ENCODE measurements at places on chromosomes 7 and 10.

GRCh38 chr7:4167385-4167910, 514.6 kb upstream of the FOXK1 start:
- DNase-seq = no peak

DNA sequence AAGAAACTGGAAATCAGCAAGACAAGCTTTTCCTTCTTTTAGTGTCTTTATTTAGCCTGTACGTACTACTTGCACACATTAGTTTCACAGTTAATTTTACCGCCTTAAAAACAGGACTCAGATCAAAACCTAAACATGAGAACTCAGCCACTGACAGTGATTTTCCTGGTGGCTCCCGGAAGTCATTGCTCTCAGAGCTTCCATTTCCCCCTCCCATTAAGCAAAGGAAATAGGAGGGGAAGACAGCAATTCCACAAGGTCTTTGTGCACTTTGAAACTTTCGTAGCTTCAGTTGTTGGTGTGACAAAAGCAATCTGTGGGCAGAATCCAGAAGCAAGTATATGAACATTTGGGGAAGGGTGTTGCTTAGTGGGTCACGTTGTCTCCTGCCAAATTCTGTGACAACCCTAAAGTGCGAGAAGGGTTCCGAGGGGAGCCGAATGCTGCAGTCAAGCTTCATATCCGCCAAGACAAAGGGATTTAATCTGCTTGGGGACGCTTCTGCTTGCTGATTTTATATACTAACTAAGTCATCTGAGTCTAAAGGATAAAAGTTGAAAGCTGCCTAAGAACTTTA, 30.4 kb downstream of the FAM53B start:
- no peak for DNase-seq

DNA sequence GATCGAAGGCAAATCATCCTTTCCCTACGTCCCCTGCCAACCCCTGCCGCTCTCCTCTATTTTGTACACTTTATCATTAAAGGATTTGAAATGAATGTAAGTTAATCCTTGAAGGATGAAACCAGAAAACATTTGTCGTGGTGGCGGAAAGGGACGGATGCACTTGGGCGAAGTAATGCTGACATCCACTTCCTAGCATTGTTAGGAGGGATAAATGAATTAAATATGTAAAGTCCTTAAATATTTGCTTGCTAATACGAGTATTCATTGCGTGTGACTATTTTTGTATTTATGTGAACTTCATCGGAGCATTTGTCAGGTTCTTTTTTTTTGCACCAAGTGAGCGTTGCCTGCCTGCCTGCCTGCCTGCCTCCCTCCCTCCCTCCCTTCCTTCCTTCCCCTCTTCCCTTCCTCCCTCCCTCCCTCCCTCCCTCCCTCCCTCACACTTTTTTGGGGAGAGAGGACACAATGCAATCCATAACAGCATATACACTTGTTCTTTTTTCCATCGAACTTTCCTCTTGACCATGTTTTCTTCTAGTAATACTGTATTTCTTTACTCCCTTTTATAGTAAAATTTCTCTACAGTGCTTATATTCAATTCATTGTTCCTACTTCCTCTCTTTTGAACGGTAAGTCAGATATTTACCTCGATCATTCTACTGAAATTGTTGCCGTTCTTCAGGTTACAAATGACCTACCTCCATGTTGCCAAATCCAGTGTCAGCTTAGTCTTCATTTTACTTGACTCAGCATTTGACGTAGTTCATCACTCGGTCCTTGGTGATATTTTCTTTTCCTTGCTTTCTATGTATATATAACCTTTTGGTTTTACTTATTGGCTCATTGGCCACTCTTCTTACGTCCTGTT, 831 bp downstream of the CCDC7 start:
- DNase-seq = peak; percentile 11

DNA sequence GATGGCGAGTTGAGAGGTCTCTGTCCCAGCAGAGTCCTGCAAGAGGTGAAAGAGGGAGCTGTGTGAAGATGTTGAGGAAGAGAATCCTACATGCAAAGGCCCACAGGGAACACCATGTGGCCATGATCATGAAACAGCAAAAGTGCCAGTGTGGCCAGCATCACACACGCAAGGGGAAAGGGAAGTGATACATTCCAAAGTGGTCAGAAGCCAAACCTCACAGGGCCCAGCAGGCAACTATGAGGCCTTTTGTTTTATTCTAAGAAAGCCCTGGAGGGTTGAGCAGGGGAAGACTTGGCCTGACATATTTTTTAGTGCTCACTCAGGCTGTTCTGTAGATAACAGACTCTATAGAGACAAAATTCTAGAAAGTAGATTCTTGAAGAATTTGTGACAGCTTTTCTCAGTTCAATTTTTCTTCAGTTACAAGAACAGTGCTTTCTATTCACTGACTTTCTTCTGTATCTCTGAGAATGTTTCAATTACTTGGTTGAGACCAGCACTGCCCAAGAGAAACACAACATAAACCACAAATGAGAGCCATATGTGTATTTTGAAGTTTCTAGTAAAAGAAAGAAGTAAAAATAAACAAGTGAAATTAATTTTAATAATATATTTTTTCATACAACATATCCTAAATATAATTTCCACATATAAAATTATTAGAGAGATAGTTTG, 82.3 kb downstream of the HTR7 start:
- peak; percentile 55 for DNase-seq

DNA sequence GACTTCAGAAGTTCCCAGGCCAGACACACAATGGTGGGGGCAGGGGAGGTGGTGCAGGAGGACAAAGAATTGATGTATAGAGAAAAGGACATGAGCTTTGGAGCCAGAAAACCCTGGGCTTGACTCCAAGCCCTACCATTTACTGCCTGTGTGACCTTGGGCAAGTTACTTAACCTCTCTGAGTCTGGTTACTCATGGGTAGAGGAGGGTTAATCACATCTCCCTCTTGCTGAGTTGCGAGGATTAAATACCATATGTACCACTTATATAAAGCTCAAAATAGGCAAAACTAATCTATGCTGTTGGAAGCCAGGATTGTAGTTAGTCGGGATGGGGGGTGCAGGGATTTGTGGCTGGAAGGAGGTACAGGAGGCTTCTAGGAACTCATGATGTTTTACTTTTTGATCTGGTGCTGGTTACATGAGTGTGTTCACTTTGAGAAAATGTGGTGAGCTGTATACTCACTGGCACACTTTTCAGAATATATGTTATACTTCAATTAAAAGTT, 106.8 kb downstream of the SLIT1 start:
- no peak for DNase-seq

DNA sequence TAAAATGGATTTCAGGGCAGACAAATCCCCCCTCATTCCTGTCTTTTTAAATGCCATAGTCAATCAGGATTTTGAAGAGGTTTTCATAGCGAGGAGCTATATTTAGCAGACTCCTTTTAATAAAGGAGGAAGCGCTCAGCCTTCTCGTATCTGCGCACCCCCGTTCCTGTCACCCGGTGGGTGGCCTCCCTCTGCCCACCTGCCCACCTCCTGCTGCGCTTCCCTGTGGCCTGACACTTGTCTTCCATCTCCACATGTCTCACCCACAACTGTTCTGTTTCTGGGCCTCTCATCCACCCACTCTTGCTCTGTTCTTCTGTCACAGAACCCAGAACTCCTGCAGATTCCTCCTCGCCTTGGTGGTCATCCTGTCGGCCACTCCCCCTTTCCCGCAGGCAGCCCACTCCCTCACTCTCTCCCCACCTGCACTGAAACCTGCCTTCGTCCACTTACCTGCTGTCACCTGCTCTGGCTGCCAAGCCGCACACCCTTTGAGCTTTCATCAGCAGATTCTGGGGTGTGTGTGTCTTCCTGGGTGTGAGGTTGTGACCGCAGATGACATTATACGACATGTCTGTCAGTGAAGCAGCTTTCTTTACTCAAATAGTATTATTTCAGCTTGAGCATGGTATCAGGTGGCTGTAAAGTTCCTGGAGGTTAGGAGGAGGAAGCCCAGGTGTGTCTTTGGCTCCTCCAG, 163.5 kb upstream of the AGK start:
- DNase-seq = no peak

- DNase-seq = peak; percentile 78
These were observed 257.2 kb downstream of the KIAA1217 start for GRCh38 chr10:24465891-24466818.

DNA sequence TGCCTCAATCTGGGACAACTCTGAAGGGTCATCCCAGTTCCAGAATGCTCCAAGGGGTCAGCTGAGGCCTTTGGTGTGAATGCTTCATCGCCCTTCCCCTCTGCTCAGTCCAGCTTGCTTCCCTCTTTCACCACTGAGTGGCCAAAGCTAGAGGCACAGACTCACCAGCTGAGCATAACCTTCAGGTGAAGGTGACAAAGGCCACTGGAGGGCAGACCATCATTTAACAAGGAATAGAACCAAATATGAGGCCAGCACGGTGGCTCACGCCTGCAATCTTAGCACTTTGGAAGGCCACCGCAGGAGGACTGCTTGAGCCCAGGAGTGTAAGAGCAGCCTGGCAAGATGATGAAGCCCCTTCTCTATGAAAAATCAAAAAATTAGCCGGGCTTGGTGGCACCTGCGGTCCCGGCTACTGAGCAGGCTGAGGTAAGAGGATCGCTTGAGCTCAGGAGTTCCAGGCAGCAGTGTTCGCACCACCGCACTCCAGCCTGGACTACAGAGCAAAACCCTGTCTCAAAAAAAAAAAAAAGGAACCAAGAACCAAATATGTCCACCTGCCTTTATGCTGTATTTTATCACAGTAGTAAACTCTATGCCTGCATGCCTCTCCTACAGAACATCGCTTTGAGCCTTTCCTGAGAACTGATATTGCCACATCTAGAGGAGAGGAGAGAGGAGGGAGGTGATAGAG, 13.4 kb downstream of the PRKAG2 start:
- no peak for DNase-seq

DNA sequence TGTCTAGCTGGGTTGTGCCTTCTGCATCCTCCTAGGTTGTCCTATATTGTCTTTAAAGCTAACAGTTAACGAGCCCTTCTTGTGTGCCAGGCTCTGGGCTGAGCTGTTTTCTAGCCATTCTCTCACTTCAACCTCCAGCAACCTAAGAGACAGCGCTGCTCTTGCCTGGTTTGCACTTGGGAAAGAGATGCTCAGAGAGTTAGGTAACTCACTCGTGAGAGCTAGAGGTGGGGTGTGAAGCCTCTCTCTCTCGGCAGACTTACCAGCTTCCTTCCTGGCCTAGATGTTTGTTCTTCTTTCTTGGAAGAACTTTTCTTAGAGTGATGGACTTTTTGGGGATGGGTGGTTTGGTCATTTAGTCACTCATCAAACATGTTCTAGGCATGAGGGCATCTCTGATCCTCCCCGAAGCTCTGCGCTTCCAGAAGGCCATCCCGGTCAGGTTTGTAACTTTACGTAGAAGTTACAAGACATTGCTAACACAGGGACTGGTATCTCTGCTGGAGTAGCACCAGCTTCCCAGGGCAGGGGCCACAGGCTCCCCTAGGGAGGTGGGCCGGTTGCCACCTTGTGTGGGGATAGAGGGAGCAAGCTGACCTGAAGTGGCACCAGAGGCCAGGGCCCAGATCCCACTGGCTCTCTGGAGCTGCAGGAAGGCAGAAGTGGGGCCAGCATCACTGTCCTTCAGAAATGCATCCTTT, 14.3 kb downstream of the TSPAN15 start:
- DNase-seq = no peak

DNA sequence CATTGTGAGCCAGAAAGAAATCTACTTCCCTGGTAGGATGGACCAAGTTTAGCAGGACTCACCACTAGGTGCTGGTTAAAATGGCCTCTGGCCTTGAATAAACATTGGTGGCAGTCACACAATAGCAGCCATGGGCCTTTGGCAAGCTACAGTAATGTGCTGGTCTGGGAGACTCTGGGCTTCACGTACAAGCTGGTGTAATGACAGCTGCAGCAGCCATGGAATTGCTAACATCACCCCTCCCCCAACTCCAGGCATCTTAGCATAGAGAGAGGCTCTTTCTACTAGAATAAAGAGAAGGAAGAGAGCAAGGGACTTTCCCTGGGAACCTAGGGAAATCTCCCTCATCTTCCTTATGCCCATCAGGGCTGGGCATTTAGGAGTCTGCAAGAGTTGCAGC, 205.1 kb upstream of the SEMA3A start:
- no peak for DNase-seq

DNA sequence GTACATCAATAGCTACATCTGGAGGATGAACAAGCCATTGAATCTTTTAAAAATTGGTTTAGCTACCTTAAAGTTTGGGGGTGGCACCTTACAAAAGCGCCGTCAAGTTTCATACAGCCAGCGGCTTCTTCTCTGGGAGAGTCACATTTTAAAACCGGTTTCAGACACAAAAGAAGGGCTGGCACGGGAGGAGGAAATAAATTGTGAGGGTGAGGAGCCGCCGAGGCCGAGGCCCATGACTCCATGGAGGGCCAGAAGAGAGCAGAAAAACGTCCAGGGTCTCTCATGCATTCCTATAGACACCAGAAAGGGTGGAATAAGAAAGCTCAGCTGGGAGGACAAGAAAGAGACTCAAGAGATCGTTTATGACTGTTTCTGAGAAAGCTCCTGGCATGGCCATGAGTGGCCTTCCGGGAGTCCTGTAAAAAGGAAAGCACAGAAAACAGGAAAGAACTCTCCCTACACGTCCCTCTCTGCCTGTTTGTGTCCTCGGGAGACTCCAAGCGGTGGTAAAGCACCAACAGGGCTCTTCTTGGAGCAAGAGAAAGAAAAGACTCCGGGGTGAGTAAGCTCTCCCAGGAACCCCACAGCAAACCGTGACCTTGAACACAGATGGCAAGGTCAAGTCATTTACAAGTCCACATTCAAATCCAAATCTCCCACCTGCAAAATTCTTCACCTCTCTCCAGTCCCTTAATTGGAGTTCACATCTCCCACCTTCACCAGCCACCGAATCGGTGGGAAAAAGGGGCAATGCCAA, 1.8 kb downstream of the FRAT2 start:
- peak; percentile 78 for DNase-seq

- DNase-seq = no peak
These were observed 173.8 kb upstream of the HPS1 start for GRCh38 chr10:98620503-98620902.

DNA sequence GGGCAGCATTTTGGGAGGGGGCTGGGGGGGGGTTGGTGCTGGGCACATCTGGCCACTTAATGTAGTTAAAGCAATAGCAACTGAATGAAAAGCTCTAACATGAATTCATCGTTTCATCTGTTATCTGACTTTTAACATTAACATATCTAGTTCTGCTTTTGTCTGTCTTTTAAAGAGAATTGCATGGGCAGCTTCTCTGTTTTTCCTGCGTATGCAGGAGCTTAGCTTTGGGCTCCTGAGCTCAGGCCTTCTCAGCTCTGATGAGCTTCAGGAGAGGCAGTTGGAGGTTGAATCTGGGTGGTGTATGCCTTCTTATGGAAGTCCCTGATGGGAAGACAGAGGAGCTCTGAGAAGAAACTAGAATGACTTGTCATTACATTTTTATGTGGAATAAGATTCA, 58.4 kb downstream of the DNAJB6 start:
- DNase-seq = no peak

DNA sequence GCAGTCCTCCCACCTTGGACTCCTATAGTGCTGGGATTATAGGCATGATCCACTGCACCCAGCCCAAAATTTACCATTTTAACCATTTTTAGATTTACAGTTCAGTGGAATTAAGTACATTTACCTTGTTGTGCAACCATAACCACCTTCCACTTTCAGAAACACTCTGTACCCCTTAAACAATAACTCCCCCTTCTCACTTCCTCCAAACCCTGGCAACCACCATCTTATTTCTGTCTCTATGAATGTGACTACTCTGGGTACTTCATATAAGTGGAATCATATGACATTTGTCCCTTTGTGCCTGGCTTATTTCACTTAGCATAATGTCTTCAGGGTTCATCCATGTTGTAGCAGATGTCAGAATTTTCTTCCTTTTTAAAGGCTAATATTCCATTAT, 33.6 kb downstream of the SUFU start:
- DNase-seq = no peak
